Body of pancreas (tissue), 4 donors: ENCODE measurements at places on chromosomes 12 and 14. TPM values are rescaled to one million over a fixed set of nuclear protein-coding genes. Genes with fewer than 3 reads are reported as not detected.

RSRC2 gene
- 50.8 TPM for total RNA-seq

CISTR gene
- total RNA-seq = not detected

TRHDE gene
- total RNA-seq = 10.9 TPM

GNS gene
- 43.1 TPM for total RNA-seq

MUCL1 gene
- total RNA-seq = not detected

P2RX7 gene
- 1.6 TPM for total RNA-seq

FOXG1 gene
- not detected for total RNA-seq

MMAB gene
- total RNA-seq = 29.7 TPM

AICDA gene
- not detected for total RNA-seq

RAN gene
- 115 TPM for total RNA-seq

ACVRL1 gene
- total RNA-seq = 37.1 TPM

EID3 gene
- total RNA-seq = 2.9 TPM

BATF gene
- not detected for total RNA-seq

SLC6A13 gene
- not detected for total RNA-seq

MYH6 gene
- 0.26 TPM for total RNA-seq

TSPAN19 gene
- not detected for total RNA-seq

AGAP2 gene
- 1.0 TPM for total RNA-seq

COX8C gene
- not detected for total RNA-seq

MED13L gene
- total RNA-seq = 72.6 TPM

SIX6 gene
- total RNA-seq = not detected

SERPINA10 gene
- 3.0 TPM for total RNA-seq

SLCO1B1 gene
- total RNA-seq = not detected

SMCO3 gene
- total RNA-seq = 4.3 TPM

NDRG2 gene
- total RNA-seq = 178 TPM

CIT gene
- 1.3 TPM for total RNA-seq

TRPV4 gene
- 5.2 TPM for total RNA-seq

SDR9C7 gene
- total RNA-seq = not detected

KRT75 gene
- not detected for total RNA-seq
